Stimulated activated CD4-positive, alpha-beta T cell treated with anti-CD3 and anti-CD28 coated beads, TNF-alpha, amount 100 ng/mL, for 4 hours (primary cell): ENCODE measurements at places on chromosomes 1 and 21.

GRCh38 chr1:172451002-172451443 lies 7.2 kb upstream of the PIGC start:
- DNase-seq, result no peak

DNA sequence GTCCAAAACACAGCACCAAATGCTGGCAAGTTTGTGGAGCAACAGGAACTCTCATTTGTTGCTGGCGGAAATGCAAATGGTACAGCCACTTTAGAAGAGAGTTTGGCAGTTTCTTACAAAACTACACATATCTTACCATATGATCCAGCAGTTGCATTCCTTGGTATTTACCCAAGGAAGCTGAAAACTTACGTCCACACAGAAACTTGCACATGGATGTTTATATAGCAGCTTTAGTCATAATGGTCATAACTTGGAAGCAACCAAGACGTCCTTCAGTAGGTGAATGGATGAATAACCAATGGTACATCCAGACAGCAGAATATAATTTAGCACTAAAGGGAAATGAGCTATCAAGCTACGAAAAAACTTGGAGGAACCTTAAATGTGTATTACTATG lies 66.4 kb downstream of the MARK1 start:
- no peak for DNase-seq

GRCh38 chr1:17206196-17206595 lies 1.3 kb downstream of the PADI1 start:
- DNase-seq, result no peak

DNA sequence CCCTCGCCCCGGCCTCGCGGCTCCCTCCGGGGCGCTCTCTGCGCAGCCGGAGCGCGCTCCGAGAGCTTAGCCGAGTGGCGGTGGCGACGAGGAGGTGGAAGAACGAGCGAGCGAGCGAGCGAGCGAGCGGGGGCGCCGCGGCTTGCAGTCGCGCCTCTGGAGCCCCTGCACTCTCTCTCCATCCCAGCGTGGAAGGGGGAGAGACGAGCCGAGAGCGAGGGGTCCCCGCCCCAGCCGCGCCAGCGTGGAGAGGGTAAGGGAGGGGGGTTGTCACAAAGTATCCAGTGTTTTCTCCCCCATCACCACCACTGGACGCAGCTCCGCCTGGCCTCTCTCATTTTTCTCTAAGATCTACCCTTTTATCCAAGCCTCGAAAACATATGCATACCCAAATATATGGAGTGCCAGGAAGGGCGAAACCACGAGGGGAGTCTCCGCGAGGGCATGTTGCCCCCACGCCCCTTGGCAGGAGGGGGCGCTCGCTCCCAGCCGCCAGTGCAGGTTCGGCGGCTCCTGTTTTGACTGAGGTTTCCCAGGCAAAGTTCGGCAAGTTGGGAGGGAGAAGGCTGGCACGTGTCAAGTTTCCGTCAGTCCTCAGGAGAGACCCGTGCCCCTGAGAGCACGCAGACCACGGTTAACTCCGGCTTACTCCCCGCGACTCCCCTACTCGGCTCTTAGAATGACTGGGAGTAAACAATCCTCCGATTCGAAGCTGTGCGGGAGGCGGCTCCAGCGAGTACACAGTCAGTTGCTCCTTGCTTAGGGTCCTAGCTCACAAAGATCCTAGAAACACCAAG lies 569 bp upstream of the DAB1 start:
- no peak for DNase-seq

- DNase-seq, result no peak
Observed at GRCh38 chr1:24195874-24196273, 8.8 kb upstream of the IFNLR1 start.

DNA sequence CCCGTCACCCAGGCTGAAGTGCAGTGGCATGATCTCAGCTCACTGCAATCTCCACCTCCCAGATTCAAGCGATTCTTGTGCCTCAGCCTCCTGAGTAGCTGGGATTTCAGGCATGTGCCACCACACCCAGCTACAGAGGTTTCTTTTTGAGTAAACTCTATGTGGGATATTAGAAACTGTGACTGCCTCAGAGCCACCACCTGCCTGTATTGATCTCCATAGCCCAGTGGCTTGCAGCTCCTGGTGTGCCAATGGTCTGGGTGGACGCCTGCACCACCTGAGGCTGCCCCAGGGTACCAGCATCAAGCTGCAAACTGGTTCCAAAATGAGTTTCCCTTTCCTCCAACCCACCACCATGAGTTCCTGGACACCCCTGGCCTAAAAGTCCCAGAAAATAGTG lies 89.7 kb upstream of the SLC44A3 start:
- no peak for DNase-seq

DNA sequence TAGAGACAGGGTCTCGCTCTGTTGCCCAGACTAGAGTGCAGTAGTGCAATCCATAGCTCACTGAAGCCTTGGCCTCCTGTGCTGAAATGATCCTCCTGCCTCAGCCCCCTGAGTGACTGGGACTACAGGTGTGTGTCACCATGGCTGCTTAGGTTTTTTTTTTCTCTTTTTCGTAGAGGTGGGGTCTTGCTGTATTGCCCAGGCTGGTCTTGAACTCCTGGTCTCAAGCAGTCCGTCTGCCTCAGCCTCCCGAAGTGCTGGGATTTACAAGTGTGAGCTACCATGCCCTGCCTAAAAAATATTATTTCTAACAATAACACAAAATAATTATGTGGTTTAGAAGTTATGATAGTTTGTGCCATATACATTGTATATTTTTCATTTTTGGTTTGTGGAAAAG lies 9.9 kb downstream of the CAMTA1 start:
- DNase-seq, result no peak
